ENCODE measurements at places on chromosomes 11 and 22.

DNA sequence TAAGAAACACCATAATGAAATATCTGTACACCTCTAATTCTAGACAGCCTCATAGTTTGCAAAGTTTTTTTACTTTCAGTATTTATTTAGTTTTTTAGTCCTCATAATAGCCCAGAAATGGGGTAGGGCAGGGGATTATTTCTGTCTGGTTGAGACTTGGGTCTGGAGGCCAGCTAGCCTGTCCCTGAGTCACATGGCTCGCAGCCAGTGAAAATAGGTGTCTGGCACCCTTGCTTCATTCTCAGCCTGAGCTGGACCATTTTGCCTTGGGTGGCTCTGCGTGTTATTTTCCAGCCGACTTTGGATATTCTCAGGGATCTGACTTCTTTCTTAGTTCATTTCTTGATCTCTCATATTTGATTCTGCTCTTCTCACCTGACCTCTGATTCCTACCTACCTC lies 123.9 kb upstream of the NARS2 start:
- no peak for DNase-seq

GRCh38 chr22:41939981-41940831 lies 6.7 kb downstream of the CENPM start:
- peak; percentile 97 for DNase-seq

GRCh38 chr22:44901301-44901700 lies 108.5 kb downstream of the PHF21B start:
- DNase-seq = no peak

- DNase-seq = no peak
These were observed 102.8 kb upstream of the DRD2 start for GRCh38 chr11:113578033-113578380.

DNA sequence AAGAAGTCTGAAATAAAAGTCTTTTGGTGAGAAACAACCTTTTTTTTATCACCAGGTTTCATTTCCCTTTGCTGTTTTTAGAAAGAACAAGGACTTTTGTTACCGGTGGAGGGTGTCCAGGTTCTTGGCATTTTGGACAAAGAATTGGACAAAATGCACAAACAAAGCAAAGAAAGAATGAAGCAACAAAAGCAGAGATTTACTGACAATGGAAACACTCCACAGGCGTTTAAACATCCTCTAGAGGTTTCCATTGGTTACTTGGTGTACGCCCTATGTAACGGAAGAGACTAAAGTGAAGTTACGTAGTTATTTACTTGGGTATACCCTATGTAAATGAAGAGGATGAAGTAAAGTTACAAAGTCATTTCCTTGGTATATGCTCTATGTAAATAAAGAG lies 1487.0 kb downstream of the LRRC4C start:
- no peak for DNase-seq

GRCh38 chr11:69375316-69376154 lies 81.6 kb downstream of the MYEOV start:
- DNase-seq = no peak

All from CD4-positive, alpha-beta T cell treated with Interleukin-12 subunit alpha and Interleukin-12 subunit beta, for 1 hour (primary cell).